ENCODE measurements at places on chromosomes 2 and 18. TPM values are rescaled to one million over a fixed set of nuclear protein-coding genes. Genes with fewer than 3 reads are reported as not detected.

Gene NLRC4
- not detected for polyA plus RNA-seq

GRCh38 chr18:36519358-36519757 lies 221.8 kb downstream of the FHOD3 start:
- H3K4me1 ChIP-seq = no peaks in the 10 kb centered on the region
- no peaks in the 10 kb centered on the region for H3K36me3 ChIP-seq
- H3K27ac ChIP-seq = no peak overlapping the region
- no peaks in the 10 kb centered on the region for H3K27me3 ChIP-seq

GRCh38 chr2:84861539-84861938 lies 19.3 kb downstream of the TRABD2A start:
- H3K4me3 ChIP-seq = peak overlapping the region; percentile 14
- no peaks in the 10 kb centered on the region for H3K27me3 ChIP-seq
- no peak for DNase-seq
- H3K4me1 ChIP-seq = peaks cover 93% of the 10 kb centered on the region

DNA sequence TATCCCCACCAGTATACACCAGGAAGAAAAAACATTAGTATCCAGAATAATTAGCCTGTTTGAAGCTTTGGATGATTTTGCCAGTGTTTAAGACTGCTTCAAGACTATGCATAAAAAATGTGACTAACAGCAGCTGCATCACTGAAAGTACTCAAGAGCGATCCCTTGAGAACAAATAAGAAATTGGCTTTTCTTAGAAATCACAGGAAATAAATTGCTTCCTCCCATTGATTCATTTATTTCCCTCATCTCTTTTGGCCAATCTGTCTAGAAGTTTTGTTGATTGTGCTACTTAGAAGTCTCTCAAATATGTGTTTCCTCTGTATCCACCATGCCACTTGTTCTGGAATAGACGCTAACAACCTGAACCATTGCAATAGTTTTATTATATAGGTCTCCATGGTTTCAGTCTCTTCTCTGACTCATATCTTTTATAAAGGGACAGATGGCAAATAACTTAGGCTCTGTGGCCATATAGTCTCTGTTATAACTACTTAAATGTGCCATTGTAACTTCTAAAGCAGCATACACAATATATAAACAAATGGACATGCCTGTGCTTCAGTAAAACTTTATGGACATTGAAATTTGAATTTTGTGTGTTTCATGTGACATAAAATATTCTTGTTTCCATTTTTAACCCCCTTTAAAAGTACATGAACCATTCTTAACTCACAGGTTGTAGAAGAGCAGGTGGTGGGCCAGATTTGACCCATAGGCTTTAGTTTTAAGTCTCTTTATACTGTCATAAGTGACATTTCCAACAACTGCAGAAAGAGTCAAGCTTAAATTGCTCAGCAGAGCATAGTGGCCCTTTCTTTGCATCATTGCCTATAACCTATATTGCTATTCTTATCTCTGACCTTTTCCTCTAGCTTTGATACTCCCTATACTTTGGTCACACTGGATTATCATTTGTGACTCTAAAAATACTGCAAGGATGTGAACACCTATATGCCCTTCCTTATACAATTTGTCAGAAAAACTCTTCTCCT lies 123.9 kb downstream of the MC4R start:
- no peak for DNase-seq
- H3K36me3 ChIP-seq = no peaks in the 10 kb centered on the region
- no peak overlapping the region for H3K4me3 ChIP-seq
- no peaks in the 10 kb centered on the region for H3K27me3 ChIP-seq

GRCh38 chr2:209687323-209687969 lies 84.2 kb upstream of the UNC80 start:
- no peak overlapping the region for H3K27ac ChIP-seq
- no peaks in the 10 kb centered on the region for H3K36me3 ChIP-seq
- H3K27me3 ChIP-seq = no peaks in the 10 kb centered on the region
- no peak overlapping the region for H3K4me3 ChIP-seq

DNA sequence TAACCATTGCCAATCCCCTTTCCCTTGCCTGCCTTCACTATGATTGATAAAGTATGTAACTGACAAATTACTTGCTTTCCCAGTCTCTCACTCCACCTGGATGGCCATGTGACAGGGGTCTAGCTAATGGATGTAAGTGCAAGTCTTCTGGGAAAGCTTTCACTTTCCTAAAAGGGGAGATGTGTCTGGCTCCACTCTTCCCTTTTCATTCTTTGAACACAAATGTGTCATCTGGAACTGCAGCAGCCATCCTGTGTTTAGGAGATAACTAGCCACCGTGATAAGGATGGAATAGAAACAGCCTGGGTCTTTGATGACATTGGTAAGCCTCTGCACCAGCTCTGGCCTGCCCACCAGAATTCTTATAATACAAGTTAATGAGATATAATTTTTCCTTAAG lies 38.2 kb downstream of the SNRPD1 start:
- no peak overlapping the region for H3K27ac ChIP-seq
- H3K4me3 ChIP-seq = no peak overlapping the region
- no peak for DNase-seq
- no peaks in the 10 kb centered on the region for H3K36me3 ChIP-seq

- H3K4me3 ChIP-seq = peak overlapping the region; percentile 64
- peak; percentile 64 for DNase-seq
- H3K27me3 ChIP-seq = no peaks in the 10 kb centered on the region
- H3K36me3 ChIP-seq = no peaks in the 10 kb centered on the region
- peak overlapping the region; percentile 67 for H3K27ac ChIP-seq
These were observed 18.6 kb upstream of the NCL start for GRCh38 chr2:231482806-231483391.

DNA sequence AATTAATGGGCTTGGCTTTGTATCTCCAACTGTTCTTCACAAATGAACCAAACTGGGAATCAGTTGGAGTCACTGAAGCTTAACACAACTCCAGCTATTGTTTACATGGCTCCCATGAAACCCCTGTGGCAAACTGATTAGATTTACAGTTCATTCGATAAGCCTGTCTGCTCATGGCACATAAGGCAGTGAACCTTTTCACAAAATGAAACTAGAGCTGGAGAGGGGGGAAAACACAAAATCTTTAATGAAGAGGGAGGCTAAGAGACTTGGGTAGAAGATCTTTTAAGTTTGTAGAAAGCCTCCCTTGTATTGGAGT lies 11.6 kb upstream of the ITGA6 start:
- H3K4me1 ChIP-seq = no peaks in the 10 kb centered on the region
- DNase-seq = no peak
- no peaks in the 10 kb centered on the region for H3K36me3 ChIP-seq
- no peaks in the 10 kb centered on the region for H3K27me3 ChIP-seq
- H3K27ac ChIP-seq = no peak overlapping the region

Gene CSRNP3
- not detected for polyA plus RNA-seq

DNA sequence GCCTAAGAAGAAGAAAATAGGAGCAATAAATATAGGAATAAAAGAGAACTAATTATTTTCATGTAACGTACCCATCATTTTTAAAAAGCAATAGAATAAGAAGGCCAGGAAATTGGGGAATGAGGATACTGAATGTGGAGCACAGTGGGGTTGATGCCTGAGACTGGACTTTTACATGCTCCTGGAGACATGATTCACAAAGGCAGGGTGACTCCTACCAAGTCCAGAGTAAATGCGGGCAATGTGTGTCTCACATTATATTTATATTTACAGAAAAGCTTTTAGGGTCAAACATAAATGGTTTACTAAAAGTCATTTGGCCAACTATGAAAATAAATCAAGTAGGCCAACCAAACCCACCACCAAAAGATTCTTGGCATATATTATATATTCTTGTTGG lies 87.9 kb upstream of the COL5A2 start:
- H3K36me3 ChIP-seq = no peaks in the 10 kb centered on the region
- no peak for DNase-seq
- no peaks in the 10 kb centered on the region for H3K4me1 ChIP-seq
- no peaks in the 10 kb centered on the region for H3K27me3 ChIP-seq

- no peaks in the 10 kb centered on the region for H3K27me3 ChIP-seq
- peaks cover 23% of the 10 kb centered on the region for H3K4me1 ChIP-seq
- peak overlapping the region; percentile 94 for H3K27ac ChIP-seq
- no peak for DNase-seq
- peaks cover 4% of the 10 kb centered on the region for H3K36me3 ChIP-seq
- peak overlapping the region; percentile 75 for H3K4me3 ChIP-seq
These were observed 726 bp upstream of the SS18 start for GRCh38 chr18:26091047-26091630.

- peaks cover 41% of the 10 kb centered on the region for H3K4me1 ChIP-seq
- no peak overlapping the region for H3K27ac ChIP-seq
- peak overlapping the region; percentile 4 for H3K4me3 ChIP-seq
- no peaks in the 10 kb centered on the region for H3K27me3 ChIP-seq
These were observed 2.2 kb downstream of the ITM2C start for GRCh38 chr2:230866756-230867523.

- no peak for DNase-seq
- H3K4me1 ChIP-seq = no peaks in the 10 kb centered on the region
- no peaks in the 10 kb centered on the region for H3K36me3 ChIP-seq
- H3K27ac ChIP-seq = no peak overlapping the region
- H3K4me3 ChIP-seq = peak overlapping the region; percentile 22
These were observed 3.3 kb downstream of the PAX3 start for GRCh38 chr2:222295368-222296062.

DNA sequence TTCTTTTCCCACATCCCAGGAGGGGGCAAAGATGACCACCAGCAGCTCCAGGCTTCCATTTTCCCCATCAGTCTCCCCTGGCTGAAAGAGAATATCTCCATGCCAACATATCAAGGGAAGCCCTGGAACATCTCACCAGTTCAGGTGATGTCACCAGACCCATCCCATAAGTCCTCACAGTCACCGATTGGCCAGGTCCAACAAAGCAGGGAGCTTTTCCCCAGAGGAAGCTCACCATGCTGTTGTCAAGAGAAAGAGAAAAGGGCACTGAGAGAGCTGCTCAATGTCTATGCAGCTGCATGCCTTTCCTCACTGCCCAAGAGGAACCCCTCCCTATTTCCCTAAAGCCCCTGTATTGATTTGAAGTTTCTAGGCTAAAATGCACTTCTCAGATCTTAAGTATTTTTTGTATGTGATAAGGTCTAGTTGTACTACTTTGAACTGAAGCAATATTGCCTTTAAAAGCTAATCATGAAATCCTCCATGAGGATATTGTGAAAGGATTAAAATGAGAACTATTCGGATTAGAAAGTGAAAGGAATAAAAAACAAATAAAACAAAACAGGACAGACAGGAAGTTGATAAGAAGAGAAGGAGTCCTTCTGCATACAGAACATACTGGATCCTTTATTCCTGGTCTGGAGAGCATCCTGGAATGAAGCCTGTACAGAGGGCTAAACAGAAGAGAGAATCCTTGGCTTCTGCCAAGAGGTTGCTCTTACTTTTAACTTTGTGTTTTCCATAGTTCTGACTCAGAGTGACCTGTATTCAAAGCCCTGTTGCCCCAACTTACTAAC lies 45.2 kb upstream of the CTIF start:
- no peaks in the 10 kb centered on the region for H3K36me3 ChIP-seq
- peaks cover 3% of the 10 kb centered on the region for H3K27me3 ChIP-seq
- H3K27ac ChIP-seq = no peak overlapping the region
- H3K4me1 ChIP-seq = no peaks in the 10 kb centered on the region

Gene IL1RL1
- polyA plus RNA-seq = 0.14 TPM

Gene LYPD1
- not detected for polyA plus RNA-seq

DNA sequence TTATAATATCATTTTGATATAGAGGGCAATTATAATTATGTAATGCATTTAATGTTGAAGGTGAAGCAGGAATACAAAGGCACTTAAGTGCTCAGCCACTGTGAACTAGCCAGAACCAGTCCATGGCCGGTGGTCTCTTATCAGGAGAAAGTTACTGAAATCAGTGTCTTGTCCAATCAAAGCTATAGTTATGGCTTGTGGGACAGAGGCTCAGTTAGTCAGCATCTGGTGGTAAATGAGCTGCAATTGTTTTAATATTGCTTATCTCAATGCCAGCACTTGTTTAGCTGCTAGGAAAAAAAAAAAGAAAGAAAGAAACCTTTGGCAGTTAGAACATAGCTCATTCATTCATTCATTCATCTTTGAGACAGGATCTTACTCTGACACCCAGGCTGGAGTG lies 3.8 kb upstream of the ALS2 start:
- H3K4me1 ChIP-seq = peaks cover 13% of the 10 kb centered on the region
- no peaks in the 10 kb centered on the region for H3K36me3 ChIP-seq
- DNase-seq = no peak
- H3K27ac ChIP-seq = no peak overlapping the region

- H3K4me1 ChIP-seq = peaks cover 19% of the 10 kb centered on the region
- H3K4me3 ChIP-seq = no peak overlapping the region
- no peak for DNase-seq
- H3K27ac ChIP-seq = no peak overlapping the region
These were observed 2.6 kb upstream of the FAM136A start for GRCh38 chr2:70304498-70304897.

Measured in CD8-positive, alpha-beta memory T cell (primary cell).